ENCODE measurements at places on chromosomes 2 and 18. TPM values are rescaled to one million over a fixed set of nuclear protein-coding genes. Genes with fewer than 3 reads are reported as not detected.

DNA sequence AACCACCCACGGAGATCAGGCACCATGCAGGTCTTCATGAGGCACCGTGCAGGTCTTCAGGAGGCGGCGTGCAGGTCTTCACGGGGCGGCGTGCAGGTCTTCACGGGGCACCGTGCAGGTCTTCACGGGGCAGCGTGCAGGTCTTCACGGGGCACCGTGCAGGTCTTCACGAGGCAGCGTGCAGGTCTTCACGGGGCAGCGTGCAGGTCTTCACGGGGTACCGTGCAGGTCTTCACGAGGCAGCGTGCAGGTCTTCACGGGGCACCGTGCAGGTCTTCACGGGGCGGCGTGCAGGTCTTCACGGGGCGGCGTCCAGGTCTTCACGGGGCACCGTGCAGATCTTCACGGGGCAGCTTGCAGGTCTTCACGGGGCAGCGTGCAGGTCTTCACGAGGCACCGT lies 350.4 kb upstream of the PKDCC start:
- peaks cover 2% of the 10 kb centered on the region for H3K4me1 ChIP-seq
- H3K27me3 ChIP-seq = no peaks in the 10 kb centered on the region
- H3K4me3 ChIP-seq = no peak overlapping the region
- H3K27ac ChIP-seq = no peak overlapping the region
- no peaks in the 10 kb centered on the region for H3K36me3 ChIP-seq
- DNase-seq = no peak

DNA sequence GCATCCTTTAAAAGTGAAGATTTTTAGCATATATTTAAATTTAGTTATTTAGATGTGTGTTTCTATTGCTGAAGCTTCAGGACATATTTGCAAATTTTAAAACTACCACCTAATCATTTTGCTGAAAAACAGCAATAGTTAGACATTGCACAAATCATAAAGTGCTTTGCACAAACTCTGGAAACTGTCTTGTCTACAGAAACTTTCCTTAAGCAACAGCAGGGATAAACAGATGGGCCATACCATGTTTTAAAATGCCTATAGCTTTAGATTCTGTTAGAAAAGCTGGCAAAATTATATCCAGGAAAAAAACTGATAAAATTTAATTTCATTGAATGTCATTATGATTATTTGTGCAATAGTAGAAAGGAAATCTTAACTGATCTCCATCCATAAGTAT lies 1313.9 kb upstream of the ACVR2A start:
- H3K27me3 ChIP-seq = no peaks in the 10 kb centered on the region
- H3K4me1 ChIP-seq = no peaks in the 10 kb centered on the region
- no peak overlapping the region for H3K27ac ChIP-seq
- H3K4me3 ChIP-seq = no peak overlapping the region
- DNase-seq = no peak
- no peaks in the 10 kb centered on the region for H3K36me3 ChIP-seq

DNA sequence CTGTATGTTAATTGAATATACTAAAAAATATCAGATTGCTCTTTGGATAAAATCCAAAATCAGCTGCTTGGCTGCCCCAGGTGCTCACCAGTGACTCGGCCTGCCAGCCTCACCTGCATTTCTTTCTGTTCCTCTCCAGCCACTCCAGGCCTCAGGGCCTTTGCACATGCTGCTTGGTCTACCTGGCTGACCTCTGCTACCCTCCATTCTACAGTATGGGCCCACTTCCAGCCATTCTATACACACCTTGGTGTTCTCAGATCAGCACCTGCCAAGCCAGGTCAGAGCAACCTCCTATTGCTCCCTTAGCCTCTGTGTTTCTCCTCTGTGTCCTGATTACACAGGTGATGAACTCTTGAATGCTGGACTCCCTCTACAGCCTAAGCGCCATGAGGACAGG lies 106.6 kb upstream of the TWIST2 start:
- no peak overlapping the region for H3K4me3 ChIP-seq
- H3K4me1 ChIP-seq = no peaks in the 10 kb centered on the region
- H3K27me3 ChIP-seq = no peaks in the 10 kb centered on the region
- no peak overlapping the region for H3K27ac ChIP-seq
- DNase-seq = no peak
- H3K36me3 ChIP-seq = no peaks in the 10 kb centered on the region

- H3K4me3 ChIP-seq = no peak overlapping the region
- H3K4me1 ChIP-seq = peaks cover 4% of the 10 kb centered on the region
- H3K27me3 ChIP-seq = no peaks in the 10 kb centered on the region
- no peak overlapping the region for H3K27ac ChIP-seq
- H3K36me3 ChIP-seq = no peaks in the 10 kb centered on the region
Measured at GRCh38 chr2:42199626-42200025, 30.5 kb downstream of the EML4 start.

Gene ALLC
- not detected for total RNA-seq

Gene CIAO1
- 58.5 TPM for total RNA-seq

Gene SRD5A2
- total RNA-seq = not detected

GRCh38 chr18:48354746-48355260 lies 54.4 kb downstream of the ZBTB7C start:
- no peaks in the 10 kb centered on the region for H3K27me3 ChIP-seq
- DNase-seq = no peak
- no peak overlapping the region for H3K4me3 ChIP-seq
- no peaks in the 10 kb centered on the region for H3K36me3 ChIP-seq
- H3K4me1 ChIP-seq = peaks cover 3% of the 10 kb centered on the region

Gene DSC2
- 0.96 TPM for total RNA-seq

Gene CFC1
- total RNA-seq = not detected

DNA sequence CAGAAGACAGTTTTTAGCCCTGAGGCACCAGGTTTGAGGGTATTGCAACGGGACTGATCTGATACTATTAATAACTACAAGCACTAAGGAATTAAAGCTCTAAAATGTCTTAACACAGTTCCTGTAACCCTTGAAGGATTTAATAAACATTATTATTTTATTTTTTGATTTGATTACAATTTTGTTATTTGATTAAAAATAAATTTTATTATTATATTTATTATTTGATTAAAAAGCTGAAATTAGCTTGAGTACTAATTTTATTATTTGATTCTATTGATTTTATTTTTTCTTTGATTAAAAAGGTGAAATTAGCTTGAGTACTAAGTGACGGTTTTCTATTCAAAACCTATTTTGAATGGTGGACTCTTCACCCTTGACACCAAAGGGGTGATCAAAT lies 307.3 kb downstream of the ZNF521 start:
- DNase-seq = no peak
- H3K36me3 ChIP-seq = no peaks in the 10 kb centered on the region
- H3K4me1 ChIP-seq = no peaks in the 10 kb centered on the region
- no peaks in the 10 kb centered on the region for H3K27me3 ChIP-seq

DNA sequence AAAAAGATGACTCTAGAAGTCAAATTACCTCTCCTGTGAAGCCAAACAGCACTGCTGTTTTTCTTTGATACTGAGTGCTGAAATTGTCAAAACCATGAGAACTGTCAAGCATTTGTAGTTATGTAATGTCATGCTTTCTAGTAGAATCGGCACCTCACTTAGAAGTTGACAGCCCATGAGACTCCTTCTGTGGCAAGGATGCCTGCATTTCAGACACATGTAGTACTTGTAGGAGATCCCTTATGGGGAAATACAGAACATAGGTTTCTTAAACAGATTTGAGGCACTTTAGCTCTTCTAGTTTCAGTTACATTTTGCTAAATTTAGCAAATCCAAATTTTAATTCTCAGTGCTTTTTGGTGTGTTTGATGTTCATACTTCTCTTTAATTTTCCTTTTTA lies 15.7 kb downstream of the ZNF407 start:
- no peaks in the 10 kb centered on the region for H3K36me3 ChIP-seq
- H3K4me1 ChIP-seq = peaks cover 2% of the 10 kb centered on the region
- DNase-seq = no peak
- no peak overlapping the region for H3K27ac ChIP-seq
